Large intestine (tissue), 12 donors: ENCODE measurements at places on chromosomes 11 and 22. TPM values are rescaled to one million over a fixed set of nuclear protein-coding genes. Genes with fewer than 3 reads are reported as not detected.
A peak's percentile ranks its signal among the peaks of the same experiment; 100 is the strongest.

GRCh38 chr11:126948563-126948962 lies 52.0 kb downstream of the KIRREL3 start:
- no peak for DNase-seq

PAMR1 gene
- 8.3 TPM for polyA plus RNA-seq

DNA sequence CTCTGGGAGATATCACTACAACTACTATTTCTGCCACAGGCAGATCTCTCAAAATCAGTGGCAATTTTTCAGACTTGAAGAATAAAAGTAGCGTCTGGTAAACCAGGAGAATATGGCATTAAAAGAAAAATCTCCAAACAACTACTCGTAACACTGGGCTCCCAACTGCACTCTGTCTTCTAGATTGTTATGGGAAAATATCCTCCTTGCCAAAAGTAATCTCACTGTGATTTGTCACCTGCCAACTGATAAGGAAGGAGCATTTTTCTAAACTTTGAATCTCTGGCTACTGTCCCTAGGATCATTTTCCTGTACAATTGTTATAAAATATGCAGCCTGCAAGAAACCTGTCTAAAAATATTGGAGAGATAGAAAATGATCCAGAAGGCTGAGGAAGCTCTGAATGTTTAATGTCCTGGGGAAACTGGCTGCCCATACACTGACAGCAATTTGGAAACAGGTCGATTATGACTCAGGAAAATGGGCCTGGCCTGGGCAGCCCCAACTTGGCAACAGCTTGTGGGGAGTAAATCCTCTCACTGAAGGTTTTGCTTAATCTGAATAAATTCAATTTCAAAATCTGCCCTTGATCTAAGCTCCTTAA lies 90.5 kb upstream of the DBX1 start:
- DNase-seq, result no peak

DNA sequence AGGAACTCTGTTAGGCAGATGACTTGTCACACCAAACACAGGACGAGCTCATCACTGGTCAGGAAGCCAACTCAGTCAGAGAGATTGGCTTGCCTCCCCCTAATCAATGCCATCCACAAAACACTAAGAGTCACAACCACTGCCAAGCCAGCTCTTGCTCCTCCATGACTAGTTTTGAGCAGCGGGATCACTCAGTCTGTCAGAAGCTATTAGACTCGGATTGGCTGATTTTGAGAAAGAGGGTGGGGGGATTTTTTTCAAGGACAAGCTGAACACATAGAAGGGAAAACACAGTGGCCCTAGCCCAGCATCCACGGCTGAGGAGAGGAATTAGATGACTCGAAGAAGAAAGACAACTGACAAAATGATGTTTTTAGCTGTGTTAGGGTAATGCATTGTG lies 55.9 kb downstream of the SEZ6L start:
- no peak for DNase-seq

- no peak for DNase-seq
Observed at GRCh38 chr11:9680028-9680427, 16.2 kb downstream of the SWAP70 start.

GRCh38 chr22:46432164-46433068 lies 96.9 kb downstream of the TRMU start:
- peak; percentile 44 for DNase-seq

DNA sequence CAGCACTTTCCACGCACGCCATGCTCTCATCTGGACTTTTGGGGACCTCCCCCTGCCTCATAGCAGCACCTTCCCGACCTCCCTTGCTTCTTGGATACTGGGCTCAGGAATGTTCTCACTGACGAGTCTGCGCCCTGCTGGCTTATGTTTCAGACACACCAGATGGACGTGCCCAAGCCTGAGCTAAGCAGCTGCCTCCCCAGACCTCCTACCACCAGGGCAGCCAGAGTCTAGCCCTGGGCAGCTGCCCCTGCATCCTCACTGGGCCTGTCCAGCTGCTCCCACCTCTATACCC lies 13.2 kb upstream of the RGL4 start:
- no peak for DNase-seq

DNA sequence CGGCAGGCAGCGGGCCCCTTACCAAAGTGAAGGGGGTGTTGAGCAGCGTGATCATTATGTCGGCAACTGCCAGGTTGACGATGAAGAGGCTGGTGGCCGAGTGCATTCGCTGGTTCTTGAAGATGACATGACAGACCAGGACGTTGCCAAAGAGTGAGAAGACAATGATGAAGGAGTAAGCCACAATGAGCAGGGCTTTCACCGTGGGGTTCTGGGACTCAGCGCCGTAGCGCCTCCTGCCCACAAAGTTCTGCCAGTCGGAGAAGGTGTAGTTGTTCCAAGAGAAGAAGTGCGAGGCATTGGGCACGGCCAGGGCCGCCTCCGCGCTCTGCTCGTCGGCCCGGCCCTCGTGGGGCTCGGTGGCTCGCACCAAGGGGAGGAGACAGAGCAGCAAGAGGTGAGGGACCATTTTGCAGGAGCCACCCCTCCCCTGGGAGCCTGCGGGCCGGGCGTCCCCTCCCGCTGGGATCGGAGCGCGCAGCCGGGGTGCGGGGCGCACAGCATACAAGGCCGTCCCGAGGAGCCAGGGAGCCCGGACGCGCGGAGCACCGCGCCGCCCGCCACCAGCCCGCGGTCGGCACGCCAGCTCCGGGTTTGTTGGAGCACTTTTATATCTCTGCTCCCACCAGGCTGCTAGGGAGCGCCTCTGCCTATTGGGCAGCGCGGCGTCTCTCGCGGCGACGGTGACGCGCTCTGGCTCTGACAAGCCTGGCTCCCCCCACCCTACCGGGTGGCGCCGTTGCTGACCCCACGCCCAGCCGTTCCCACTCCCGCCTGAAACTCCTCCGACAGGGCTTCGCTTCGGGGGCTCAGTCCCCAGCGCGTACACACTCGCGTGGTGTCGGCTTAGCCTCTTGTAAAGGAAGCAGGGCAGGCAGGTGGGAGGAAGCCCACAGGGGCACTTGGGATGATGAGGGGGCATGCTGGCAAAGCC lies at the start of gene GPR83:
Gene GPR83, minus strand, starts transcription at position 581 of the 934 bp plus-strand sequence. Its CDS starts 172 bp downstream, at position 409.
- DNase-seq, result peak; percentile 36

DNA sequence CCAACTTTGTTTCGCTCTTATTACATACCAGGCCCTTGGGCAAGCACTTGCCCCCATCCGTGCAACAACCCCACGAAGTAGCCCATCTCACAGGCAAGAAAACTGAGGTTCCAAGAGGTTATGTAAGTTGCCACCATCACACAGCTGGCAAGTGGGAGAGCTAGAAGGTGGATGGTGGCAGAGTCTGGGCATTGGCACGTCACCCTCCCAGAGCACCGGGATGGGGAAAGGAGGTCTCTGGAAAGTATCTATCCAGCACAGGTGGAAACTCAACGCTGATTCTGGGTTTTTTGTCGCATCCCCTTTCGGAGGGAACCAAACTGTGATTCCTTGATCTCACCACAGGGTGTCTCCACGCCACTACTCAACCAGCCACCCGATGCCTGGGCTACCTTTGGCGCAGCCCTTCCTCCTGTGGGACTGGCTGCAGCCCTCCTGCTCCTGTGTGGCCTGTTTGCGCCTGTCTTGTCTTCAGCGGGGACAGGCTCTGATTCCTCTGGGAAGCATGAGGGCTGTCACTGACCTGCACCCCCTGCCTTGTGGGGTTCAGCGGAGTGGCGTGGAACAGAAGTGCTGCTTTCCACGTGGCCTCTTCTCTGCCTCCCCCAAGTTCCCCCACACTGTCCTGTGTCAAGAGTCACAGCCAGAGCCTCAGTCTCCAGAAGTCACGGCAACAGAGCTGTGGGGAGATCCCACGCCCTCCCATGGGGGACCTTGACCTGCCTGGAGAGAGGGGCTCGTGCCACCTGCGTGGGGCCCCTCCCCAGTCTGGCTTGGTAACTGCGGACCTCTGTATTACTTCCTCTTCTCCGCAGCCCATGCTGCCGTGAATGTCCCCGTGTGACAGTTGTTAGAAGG lies 34.4 kb upstream of the TRIM29 start:
- DNase-seq, result peak; percentile 60

DNA sequence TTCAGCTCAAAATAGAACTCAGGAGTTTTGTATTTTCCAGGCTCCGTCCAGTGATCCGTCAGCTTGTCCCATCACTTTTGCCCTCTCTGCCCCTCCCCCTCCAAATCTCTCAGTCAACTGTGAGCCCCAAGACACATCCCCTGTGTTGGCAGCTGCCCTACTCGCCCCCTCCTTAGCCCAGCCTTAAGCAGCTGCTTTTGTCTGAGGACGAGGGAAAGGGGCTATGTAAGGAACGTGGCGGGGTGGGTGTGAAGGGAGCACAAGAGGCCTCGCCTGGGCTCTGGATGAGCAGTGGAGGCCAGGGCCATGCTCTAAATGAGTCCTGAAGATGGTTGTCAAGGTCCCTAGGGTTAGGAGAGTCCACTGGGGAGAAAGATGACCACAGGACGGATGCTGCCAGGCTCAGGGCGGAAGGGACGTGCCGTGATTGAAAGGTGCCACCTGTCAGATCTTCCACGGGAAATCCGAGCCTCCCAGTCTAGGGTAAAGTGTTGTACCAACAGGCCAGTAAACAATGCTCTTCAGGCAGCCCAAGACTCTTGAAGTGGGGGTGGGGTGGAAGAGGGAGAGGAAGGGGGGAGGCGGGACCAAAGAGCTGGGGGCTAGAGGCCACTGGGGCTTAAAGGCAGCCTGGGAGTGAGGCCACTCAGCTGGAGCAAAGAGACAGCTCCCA lies at the start of gene SMTNL1:
Gene SMTNL1, plus strand, starts transcription at position 649 of the 673 bp plus-strand sequence. CDS start 5,048 bp downstream, outside the sequence.
- DNase-seq, result no peak

DNA sequence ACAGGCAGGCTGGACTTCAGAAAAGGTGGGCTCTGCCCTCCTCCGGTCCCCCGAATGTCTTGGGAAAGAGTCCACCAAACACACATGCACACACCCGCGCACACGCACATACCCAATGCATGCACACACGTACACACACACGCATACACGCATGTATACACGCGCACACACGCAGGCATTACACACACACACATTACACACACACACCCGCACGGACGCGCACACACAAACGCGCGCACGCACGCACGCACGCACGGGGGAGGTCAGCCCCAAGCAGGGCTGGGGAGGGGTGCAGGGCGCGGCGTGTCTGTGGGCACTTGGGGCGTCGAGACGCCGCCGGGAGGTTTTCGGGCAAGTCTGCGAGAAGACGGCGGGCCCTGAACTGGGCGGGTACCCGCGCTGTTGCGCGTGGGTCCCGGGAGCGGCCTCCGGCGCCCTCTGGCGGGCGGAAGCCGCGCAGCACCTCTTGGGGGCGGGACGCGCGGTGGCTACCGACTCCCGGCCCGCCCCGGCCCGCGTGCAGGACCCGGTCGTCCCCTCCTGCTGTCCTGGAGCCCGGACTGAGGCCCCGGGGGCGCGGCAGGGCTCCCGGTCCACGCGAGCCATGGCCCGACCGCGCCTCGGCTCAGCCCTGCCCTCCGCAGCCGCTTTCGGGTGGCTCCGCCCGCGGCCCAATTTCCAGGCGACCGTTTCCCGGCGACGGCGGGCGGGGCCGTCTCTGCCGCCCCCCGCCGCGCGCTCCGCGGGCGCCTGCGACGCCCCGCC lies 3.6 kb downstream of the SEPTIN5 start:
- peak; percentile 65 for DNase-seq

GRCh38 chr11:70072861-70073755 lies 5.0 kb upstream of the ANO1 start:
- DNase-seq, result no peak

ADM2 gene
- polyA plus RNA-seq, result 11.2 TPM
